Kidney tubule cell (primary cell): ENCODE measurements at places on chromosomes 12 and 14.

- DNase-seq = no peak
These were observed 681.0 kb downstream of the RPL10L start for GRCh38 chr14:45970621-45971020.

GRCh38 chr14:90883197-90883596 lies 67.0 kb upstream of the TTC7B start:
- no peak for DNase-seq

- DNase-seq = no peak
These were observed 291.7 kb upstream of the DDHD1 start for GRCh38 chr14:53444677-53445312.

DNA sequence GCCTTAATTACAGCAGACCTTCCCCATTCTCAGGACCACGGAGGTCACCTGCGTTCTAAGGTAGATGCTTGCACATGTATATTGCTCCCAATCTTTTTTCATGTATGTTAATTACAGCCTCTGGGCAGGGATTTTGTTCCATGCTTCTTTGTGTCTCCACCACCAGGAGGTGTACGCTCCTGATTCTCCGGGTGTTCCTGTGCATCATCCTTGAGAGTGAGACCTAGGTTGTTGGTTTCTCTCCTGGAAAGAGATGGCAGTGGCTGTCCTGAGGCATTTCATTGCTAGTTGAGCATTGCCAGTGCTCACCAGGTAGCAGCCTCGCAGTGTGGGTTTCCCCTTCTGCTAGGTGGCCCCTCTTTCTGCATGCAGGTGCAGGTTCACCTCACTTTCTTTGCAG lies 52.8 kb downstream of the KCNK13 start:
- no peak for DNase-seq

- peak; percentile 61 for DNase-seq
These were observed 13.9 kb downstream of the ALDH2 start for GRCh38 chr12:111780615-111781014.

- DNase-seq = no peak
These were observed 2.4 kb downstream of the EXD2 start for GRCh38 chr14:69193721-69194120.

DNA sequence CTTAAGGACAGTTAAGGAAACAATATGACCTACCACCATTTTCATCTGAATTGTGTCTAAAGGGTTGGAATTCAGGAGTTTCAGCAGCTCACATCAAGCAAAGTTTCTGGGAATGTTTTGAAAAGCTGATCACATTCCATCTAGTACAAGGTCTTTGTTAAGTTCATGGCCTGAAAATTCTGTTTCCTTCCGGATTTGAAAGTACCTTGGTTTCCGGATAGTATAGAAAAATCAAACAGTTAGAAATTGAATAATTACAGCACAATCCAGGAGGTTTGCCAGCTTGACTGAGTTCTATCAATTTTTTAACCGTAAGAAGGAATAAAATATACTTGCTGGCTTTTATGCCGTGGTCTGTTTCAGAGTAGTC lies 136.5 kb downstream of the HMGA2 start:
- no peak for DNase-seq

GRCh38 chr14:60094306-60094897 lies 2.7 kb downstream of the PCNX4 start:
- DNase-seq = peak; percentile 86

GRCh38 chr12:50062728-50063460 lies 5.5 kb downstream of the ASIC1 start:
- DNase-seq = no peak

- DNase-seq = peak; percentile 48
These were observed 18.1 kb downstream of the VSX2 start for GRCh38 chr14:74257078-74257940.

- peak; percentile 45 for DNase-seq
These were observed at the start of gene B4GALNT3 for GRCh38 chr12:459430-460258. Gene B4GALNT3, plus strand, starts transcription at chr12:459939. Its CDS starts 438 bp downstream, at chr12:460377.

DNA sequence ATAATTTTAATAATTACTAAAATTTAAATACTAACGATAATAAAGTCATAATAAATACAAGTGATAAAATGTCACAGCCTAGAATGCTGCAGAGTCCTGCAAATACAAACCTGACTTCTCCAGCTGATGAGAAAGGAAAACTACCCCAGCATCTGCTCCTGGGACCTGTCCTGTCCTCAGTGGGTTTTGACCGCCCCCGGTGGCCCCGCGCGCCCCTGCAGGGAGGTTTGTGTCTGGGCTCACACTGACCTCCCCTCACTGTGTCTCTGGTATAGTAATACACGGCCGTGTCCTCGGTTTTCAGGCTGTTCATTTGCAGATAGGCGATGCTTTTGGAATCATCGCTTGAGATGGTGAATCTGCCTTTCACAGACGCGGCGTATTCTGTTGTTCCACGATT lies 1139.4 kb downstream of the TMEM121 start:
- DNase-seq = no peak

- peak; percentile 5 for DNase-seq
These were observed 12.6 kb downstream of the DLK1 start for GRCh38 chr14:100739306-100739705.

DNA sequence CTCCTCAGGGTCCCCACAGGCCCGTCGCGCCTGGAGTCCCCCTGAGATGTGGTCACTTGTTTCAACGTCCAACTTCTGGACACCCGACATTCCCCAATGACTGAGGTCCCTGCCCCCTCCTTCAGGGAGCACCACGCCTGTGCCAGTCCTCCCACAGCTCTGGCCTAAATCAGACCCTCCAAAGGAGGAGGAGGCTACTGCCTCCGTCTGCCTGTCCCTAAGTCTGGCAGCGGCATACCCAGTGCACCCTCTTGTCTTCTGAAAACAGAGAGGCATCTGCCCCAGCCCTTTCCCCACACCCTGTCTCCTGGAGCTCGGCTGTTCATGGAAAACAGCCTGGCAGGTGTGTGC lies 46.2 kb downstream of the TESC start:
- no peak for DNase-seq

DNA sequence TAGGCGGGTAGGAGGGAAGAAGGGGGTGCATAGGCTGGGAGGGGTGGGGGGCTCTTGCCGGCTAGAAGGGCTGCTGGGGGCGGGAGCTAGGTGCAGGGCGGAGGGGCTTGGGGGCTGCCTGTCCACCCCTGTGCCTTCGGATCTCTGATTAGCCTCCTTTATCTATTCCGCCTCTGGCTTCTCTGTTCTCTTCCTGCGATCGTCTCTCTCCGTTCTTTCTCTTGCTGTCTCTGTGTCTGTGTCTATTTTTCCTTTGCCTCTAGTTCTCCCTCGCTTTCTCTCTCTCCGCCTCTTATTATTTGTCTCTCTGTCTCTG lies 166.7 kb upstream of the LHX5 start:
- no peak for DNase-seq

- DNase-seq = no peak
These were observed 75.3 kb upstream of the AMN1 start for GRCh38 chr12:31804185-31804504.

DNA sequence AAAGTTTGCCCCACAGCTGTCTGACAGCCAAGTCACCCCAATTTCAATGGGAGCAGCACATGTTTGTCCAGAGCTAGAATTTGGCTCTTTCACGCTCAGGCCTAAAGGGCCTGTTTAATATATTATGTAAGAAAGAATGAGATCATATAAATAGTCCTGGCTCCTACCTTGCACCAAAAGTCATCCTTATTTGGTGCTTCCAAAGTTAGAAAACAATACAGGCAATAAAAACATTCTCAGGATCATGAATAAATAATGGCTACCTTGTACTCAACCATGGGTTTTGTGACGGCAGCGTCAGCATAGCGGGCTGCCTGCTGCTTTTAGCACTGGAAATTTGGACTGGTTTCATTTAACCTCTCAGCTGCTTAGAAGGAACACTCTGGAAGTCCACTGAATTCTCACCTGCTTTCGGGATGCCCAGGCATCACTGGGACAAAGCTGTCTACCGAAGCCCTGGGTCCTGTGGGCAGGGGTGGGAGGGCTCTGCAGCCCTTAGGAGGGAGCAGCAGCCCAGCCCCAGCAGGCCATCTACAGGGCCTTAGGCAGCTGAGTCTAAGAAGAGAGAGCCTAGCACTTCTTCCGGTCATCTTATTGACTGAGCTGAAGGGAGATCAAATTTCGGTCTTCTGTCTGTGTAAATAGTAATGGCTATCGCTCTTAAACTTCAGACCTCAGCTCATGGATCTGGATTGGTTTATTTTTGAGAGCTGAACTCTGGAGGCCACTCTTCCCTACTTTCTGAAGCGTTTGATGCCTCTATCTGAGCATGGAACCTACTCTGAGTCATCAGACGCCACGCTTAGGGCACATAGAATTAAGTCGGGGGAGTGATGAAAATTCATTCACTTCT lies 106.5 kb downstream of the SAMD4A start:
- DNase-seq = no peak

GRCh38 chr14:20971705-20972021 lies 16.4 kb downstream of the RNASE2 start:
- no peak for DNase-seq

- no peak for DNase-seq
These were observed 115.1 kb downstream of the TSHR start for GRCh38 chr14:81070511-81070910.

DNA sequence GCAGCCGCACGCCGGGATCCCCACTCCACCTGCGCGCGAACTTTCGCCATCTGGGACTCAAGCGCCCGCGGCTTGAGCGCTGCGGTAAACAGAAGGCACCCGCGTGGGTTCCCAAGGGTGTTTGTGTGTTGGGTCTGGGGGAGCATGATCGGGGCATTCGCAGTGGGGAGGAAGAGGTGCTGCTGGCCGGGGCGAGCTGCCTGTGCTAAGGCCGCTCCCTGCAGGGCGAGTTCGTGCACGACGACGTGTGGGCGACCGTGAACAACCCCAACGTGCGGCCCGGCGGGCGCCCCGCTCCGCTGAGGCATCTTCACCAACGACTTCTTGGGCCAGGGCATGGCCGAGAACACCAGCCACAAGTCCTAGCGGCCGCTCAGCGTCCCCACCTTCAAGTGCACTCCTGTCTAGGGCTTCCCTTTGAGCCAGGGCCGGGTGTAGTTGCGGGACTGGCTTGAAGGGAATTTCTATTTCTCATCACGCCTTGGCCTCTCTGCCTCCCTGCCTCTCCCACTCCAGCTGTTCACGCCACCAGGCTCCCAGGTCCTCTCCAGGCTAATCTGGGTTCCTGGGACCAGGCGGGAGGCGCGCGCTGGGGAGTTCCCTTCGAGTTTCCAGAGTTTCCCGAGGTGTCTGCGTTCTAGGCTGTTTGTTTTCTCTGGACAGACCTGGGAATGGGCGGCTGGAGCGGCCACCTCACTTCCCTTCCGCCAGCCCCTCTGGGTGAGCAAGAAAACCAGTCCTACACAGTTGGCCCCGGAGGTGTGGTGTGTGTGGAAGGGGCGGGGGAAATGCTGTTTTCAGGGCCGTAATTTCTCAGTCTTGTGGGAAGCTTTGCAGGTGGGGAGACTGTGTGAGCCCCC lies 417.8 kb upstream of the TMTC1 start:
- no peak for DNase-seq

GRCh38 chr14:77208291-77208978 lies 26.8 kb downstream of the TMEM63C start:
- peak; percentile 62 for DNase-seq

GRCh38 chr12:46354111-46354801 lies 18.3 kb downstream of the SLC38A2 start:
- DNase-seq = no peak

DNA sequence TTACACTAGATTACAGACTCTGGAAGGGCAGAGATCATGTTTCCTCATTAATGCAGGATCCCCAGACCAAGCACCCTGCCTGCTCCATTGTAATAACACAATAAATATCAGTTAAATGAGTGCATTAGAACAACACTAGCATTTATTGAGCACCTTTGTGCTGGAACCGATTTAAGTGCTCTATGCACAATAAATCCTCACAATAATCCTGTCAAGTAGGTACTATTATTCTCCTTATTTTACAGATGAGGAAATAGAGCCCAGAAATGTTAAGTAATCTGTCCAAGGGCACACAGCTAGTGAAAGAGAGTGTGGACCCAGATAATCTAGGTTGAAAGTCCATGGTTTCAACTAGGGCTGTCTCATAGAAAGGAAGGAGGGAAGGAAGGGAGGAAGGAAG lies 69.8 kb downstream of the MAP1LC3B2 start:
- no peak for DNase-seq
